ENCODE measurements at places on chromosomes 11 and 22. TPM values are rescaled to one million over a fixed set of nuclear protein-coding genes. Genes with fewer than 3 reads are reported as not detected.

DNA sequence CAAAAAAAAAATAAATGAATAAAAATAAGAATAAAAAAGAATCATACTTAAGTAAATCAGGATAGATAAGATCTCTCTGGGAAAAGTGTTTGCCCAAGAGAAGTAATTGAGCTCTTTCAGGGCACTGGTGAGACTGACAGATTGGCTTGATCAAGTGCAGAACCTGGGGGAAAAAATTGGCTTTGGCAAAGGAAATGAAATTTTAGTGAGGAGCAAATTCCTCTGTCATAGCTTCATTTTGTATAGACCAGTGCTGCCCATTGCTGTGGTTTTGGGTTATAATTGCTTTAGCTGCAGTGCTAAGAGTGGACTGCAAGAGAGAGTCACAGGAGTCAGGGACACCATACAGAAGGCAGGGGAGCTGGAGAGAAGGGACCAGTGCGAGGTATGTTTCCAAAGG lies 35.7 kb downstream of the SFI1 start:
- no peak overlapping the region for H3K27ac ChIP-seq
- H3K36me3 ChIP-seq: no peaks in the 10 kb centered on the region
- H3K4me3 ChIP-seq: no peak overlapping the region
- H3K4me1 ChIP-seq: no peaks in the 10 kb centered on the region

DNA sequence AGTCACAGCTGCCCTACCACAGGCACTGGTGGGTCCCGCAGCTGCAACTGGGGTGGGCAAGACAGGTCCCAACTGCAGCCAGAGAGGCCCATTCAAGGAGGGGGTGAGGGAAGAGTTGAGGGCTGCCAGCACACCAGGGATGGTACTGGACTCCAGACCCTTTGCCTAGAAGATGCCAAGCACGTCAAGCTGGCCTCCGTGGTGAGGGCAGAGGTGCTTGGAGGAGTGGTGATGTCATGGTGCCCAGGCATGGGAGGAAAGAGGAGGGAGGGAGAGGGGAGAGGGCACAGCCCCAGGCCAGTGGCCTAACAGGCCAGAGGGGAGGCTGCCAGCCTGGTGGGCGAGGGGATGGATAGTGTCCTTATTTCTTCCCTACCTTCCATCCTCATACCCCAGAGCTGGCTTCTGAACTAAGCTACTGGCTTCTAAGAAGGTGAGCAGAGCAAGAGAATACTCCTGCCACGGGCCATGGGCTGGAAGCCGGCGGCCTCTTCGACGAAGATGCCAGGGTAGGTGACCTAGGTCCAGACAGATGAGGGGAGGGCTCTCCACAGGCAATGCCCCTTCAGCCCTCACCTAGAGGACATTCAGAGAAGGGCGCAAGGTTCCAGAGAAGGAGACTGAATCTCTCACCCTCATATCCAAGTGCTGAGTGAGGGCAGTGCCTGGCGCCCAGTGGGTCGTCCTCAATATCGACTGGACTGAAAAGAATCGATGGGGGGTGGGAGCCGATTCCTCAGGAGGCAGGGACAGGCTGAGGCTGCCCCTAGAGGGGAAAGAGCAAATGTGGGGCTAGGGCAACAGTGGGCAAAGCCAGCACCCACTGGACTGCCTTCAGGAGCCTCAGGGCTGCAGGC lies 1.8 kb downstream of the SYT7 start:
- H3K27ac ChIP-seq: peak overlapping the region; percentile 60
- DNase-seq: no peak
- H3K36me3 ChIP-seq: no peaks in the 10 kb centered on the region
- peaks cover 5% of the 10 kb centered on the region for H3K4me1 ChIP-seq
- no peaks in the 10 kb centered on the region for H3K27me3 ChIP-seq

DNA sequence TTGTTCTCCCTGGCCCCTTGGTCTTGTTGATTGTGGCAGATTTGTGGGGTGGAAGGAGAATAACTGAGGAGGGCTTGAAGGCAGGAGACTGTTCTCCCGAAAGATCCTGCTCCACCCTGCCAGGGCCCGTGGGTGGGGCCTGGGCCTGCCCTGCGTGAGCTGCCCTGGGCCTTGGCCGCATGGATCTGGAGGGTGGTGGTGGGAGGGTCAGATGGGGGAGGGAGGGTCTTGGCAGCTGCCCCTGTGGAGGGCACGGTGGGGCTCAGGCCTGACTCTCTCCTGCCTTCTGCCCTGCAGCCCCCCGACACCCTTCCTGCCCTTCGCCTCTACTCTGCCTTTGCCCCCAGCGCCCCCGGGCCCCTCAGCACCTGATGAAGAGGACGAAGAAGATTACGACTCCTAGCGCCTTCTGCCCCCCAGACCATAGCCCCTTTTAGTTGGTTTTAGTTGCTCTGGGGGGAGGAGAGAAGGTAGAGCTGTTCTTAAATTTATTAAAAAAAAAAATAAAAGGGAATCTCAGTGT lies 1.9 kb downstream of the DRAP1 start:
- H3K27me3 ChIP-seq: no peaks in the 10 kb centered on the region
- no peak overlapping the region for H3K27ac ChIP-seq
- H3K4me1 ChIP-seq: no peaks in the 10 kb centered on the region
- no peak overlapping the region for H3K4me3 ChIP-seq

DNA sequence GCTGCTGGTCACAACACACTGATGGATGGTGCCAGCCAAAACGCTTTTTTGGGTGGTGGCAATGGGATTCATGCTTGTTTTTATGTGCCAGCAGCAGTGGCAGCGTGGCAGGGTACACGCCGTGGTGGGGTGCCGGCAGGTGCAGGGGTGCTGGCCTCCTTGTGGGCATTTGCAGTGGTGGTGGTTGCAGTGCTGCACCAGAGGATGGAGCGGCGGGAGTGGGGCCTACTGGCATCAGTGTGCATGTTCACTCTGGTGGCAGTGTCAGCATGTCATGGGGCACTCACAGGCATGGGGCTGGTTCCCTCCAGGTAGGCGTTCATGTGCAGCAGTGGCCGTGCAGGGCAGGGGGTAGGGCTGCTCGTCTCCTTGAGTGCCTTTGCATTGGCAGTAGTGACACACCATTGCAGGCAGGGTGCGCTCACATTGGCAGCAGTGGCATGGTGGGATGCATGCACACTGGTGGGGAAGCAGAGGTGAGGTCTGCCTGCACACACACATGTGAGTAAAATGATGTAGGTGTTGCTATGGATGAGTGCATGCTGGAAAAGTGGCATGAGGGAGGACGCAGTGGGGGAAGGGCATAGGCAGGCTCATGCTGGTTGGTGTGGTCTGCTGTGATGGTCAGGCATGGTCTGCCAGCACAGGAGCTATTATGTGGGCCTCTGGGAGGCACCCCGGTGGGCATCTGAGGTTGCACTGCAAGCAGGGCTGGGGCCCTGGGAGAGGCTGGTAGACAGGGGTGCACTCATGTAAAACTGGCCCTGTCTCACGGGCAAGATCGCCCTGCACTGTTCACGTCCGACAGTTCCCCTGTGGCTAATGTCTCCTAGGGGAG lies 29.9 kb downstream of the CCDC15 start:
- H3K36me3 ChIP-seq: no peaks in the 10 kb centered on the region
- H3K27ac ChIP-seq: no peak overlapping the region
- no peaks in the 10 kb centered on the region for H3K4me1 ChIP-seq
- no peak overlapping the region for H3K4me3 ChIP-seq
- H3K27me3 ChIP-seq: no peaks in the 10 kb centered on the region

- DNase-seq: peak; percentile 76
- H3K4me3 ChIP-seq: no peak overlapping the region
- H3K27ac ChIP-seq: peak overlapping the region; percentile 83
These were observed 35.5 kb downstream of the RPL27A start for GRCh38 chr11:8717876-8718753.

DNA sequence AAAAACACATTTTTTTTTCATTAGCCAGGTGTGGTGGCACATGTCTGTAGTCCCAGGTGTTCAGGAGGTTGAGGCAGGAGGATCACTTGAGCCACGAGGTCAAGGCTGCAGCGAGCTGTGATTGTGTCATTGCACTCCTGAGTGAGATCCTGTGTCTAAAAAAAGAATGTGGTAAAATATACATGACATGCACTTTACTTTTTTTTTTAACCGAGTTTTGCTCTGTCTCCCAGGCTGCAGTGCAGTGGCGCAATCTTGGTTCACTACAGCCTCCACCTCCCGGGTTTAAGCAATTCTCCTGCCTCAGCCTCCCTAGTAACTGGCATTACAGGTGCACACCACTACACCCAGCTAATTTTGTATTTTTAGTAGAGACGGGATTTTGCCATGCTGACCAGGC lies 22.5 kb upstream of the CLDN5 start:
- no peak overlapping the region for H3K4me3 ChIP-seq
- no peaks in the 10 kb centered on the region for H3K27me3 ChIP-seq
- H3K4me1 ChIP-seq: no peaks in the 10 kb centered on the region
- H3K36me3 ChIP-seq: no peaks in the 10 kb centered on the region
- no peak for DNase-seq
- no peak overlapping the region for H3K27ac ChIP-seq

GRCh38 chr22:38272373-38273134 lies at the start of gene TMEM184B:
TMEM184B (minus strand) TSS chr22:38273010; CDS start chr22:38247961, 25,049 bp downstream.
- peak within 1 kb of the TSS; percentile 99 for H3K27ac ChIP-seq
- H3K4me3 ChIP-seq: peak within 1 kb of the TSS; percentile 99
- H3K36me3 ChIP-seq: no peaks in the 10 kb centered on the region
- no peak for DNase-seq
- H3K4me1 ChIP-seq: no peaks in the 10 kb centered on the region

GRCh38 chr11:106969644-106970355 lies 48.5 kb downstream of the GUCY1A2 start:
- no peaks in the 10 kb centered on the region for H3K27me3 ChIP-seq
- H3K36me3 ChIP-seq: no peaks in the 10 kb centered on the region
- DNase-seq: no peak
- no peak overlapping the region for H3K27ac ChIP-seq

DNA sequence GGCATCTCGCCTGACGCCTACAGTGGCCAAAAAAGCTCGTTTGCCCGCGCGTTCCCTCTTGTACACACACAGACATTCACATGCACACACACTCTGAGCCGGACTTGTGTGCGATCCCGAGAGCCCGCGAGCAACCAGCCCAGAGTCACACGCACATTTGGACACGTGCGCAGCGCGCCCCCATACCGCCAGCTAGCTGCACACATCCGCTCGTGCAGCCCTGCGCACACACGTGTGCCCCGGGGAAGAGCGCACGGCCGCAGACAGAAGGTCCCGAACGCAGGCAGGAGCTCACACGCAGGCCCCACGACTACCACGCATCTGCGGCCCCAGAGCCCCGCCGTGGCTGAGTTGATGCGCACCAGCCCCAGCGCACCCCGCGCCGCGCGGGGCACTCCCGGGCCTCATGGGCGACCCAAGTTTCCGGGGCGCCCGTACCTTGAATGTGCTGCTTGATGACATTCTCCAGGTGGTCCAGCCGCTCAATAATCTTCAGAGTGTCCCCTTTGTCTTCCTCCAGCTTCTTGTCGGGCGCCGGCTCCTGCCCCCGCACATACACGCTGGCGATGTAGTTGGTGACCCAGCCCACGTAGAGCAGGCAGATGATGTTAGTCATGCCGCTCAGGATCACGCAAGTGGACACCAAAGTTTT lies 758 bp downstream of the GALNT18 start:
- peak overlapping the region; percentile 78 for H3K4me3 ChIP-seq
- H3K27ac ChIP-seq: peak overlapping the region; percentile 82
- H3K27me3 ChIP-seq: no peaks in the 10 kb centered on the region
- H3K36me3 ChIP-seq: no peaks in the 10 kb centered on the region

GRCh38 chr22:46551321-46551720 lies 13.9 kb upstream of the CELSR1 start:
- peak overlapping the region; percentile 43 for H3K27ac ChIP-seq
- H3K27me3 ChIP-seq: no peaks in the 10 kb centered on the region
- no peak for DNase-seq
- H3K4me1 ChIP-seq: no peaks in the 10 kb centered on the region

DNA sequence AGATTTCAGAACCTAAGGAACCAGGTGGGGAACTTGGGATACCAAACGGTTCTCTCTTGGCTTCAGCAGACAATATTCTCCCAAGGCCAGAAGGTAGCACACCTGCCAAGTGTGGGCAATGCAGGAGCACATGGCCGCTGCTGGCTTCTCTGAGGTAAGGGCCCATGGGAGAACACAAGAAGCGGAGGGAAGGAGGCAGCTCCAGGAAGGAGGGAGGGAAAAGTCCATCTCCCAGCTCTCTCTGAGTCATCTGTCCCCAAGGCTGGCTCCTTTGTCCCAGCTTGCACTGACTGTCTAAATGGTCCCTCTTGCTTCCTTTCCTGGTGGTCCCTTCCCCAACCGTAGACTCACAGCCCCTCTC lies 557.9 kb upstream of the CADM1 start:
- H3K36me3 ChIP-seq: no peaks in the 10 kb centered on the region
- no peak overlapping the region for H3K4me3 ChIP-seq
- DNase-seq: no peak
- H3K4me1 ChIP-seq: no peaks in the 10 kb centered on the region
- no peaks in the 10 kb centered on the region for H3K27me3 ChIP-seq

- no peaks in the 10 kb centered on the region for H3K27me3 ChIP-seq
- H3K27ac ChIP-seq: no peak overlapping the region
- no peaks in the 10 kb centered on the region for H3K4me1 ChIP-seq
- H3K36me3 ChIP-seq: no peaks in the 10 kb centered on the region
These were observed 61.4 kb upstream of the ASPHD2 start for GRCh38 chr22:26367402-26368245.

GRCh38 chr11:69141742-69142141 lies 14.0 kb upstream of the SMIM38 start:
- H3K4me1 ChIP-seq: no peaks in the 10 kb centered on the region
- no peak overlapping the region for H3K27ac ChIP-seq
- H3K4me3 ChIP-seq: no peak overlapping the region
- H3K36me3 ChIP-seq: no peaks in the 10 kb centered on the region

- no peaks in the 10 kb centered on the region for H3K4me1 ChIP-seq
- H3K27me3 ChIP-seq: no peaks in the 10 kb centered on the region
- H3K4me3 ChIP-seq: no peak overlapping the region
- H3K36me3 ChIP-seq: no peaks in the 10 kb centered on the region
These were observed 92.9 kb downstream of the PDHX start for GRCh38 chr11:35009191-35009943.

GRCh38 chr11:73999581-74000306 lies 9.1 kb downstream of the UCP3 start:
- H3K4me3 ChIP-seq: no peak overlapping the region
- no peaks in the 10 kb centered on the region for H3K4me1 ChIP-seq

GRCh38 chr22:22957090-22957489 lies 69.5 kb downstream of the IGLL5 start:
- H3K4me3 ChIP-seq: no peak overlapping the region
- H3K4me1 ChIP-seq: no peaks in the 10 kb centered on the region
- H3K36me3 ChIP-seq: no peaks in the 10 kb centered on the region
- no peaks in the 10 kb centered on the region for H3K27me3 ChIP-seq

The PKDREJ gene
- 0.07 TPM for total RNA-seq

The CARNS1 gene
- 9.7 TPM for total RNA-seq

The OR8D1 gene
- total RNA-seq: not detected

The PANX3 gene
- total RNA-seq: not detected

The PRDM11 gene
- 13.5 TPM for total RNA-seq

The GGTLC3 gene
- total RNA-seq: not detected

The RPL3 gene
- 1,190 TPM for total RNA-seq
